ENCODE measurements at places on chromosomes 6 and 20.

DNA sequence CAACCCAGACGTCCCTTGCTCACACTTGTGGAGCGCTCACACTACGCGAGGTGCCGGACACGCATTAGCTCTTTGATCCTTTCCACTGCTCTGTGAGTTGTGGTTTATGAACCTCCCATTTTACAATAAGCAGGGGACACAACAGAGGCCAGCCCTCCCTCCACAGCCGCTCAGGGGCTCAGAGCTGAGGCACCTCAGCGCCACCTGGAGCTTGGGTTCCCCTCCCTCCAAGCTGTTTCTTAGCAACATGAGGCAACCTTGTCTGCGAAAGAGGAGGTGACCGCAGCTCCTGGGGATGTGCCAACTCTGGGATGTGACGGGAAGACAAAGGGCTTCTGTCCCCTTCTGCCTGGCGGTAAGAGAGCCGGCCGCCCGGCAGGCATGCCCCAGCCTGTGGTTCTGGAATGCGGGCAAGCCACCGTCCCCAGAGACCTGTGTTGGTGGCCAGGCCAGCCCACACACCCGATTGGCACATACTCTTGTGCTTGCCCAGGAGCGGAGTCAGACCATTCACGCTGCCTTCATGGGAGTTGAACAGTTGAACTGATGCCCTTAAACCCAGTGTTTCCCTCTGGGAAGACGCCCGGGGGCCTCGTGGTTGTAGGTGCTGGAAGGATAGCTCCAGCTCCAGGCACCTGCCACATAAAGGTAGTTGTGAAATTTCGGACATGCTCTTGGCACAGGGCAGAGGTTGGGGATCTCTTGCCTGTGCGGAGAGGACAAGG is 44.5 kb downstream of the RBM38 start:
- DNase-seq, result peak; percentile 72

- DNase-seq, result no peak
Observed at GRCh38 chr20:391041-391711, 10.6 kb downstream of the TRIB3 start.

- no peak for DNase-seq
Observed at GRCh38 chr6:120785459-120786086, 548.7 kb downstream of the TBC1D32 start.

- no peak for DNase-seq
Observed at GRCh38 chr6:113629256-113629655, 227.9 kb upstream of the MARCKS start.

DNA sequence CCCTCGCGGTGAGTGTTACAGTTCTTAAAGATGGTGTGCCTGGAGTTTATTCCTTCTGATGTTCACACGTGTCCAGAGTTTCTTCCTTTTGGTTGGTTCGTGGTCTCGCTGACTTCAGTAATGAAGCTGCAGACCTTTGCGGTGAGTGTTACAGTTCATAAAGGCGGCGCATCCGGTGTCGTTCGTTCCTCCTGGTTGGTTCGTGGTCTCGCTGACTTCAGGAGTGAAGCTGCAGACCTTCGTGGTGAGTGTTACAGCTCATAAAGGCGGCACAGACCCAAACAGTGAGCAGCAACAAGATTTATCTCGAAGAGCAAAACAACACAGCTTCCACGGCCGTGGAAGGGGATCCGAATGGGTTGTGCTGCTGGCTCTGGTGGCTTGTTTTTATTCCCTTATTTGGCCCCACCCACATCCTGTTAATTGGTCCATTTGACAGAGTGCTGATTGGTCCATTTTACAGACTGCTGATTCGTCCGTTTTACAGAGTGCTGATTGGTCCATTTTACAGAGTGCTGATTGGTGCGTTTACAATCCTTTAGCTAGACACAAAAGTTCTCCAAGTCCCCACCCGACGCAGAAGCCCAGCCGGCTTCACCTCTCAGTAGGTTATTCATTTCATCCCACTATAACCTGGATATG is 48.2 kb upstream of the ARG1 start:
- DNase-seq, result no peak

DNA sequence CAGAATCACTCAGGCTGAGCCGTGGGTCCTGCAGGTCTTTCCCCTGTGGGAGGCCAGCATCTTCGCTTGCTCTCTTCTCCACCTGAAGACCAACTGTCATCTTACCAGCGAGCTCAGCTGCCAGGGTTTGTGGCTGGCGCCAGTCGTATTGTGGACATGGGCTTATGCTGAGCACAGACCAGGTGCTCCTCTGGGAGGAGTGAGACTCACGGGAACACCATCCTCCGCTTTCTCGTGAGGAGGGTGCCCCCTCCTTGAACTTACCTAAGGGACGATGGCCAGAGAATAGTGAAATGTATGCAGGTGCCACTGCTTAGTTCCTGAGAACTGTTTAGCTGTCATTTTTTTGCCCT is 17.1 kb downstream of the WRNIP1 start:
- DNase-seq, result no peak

DNA sequence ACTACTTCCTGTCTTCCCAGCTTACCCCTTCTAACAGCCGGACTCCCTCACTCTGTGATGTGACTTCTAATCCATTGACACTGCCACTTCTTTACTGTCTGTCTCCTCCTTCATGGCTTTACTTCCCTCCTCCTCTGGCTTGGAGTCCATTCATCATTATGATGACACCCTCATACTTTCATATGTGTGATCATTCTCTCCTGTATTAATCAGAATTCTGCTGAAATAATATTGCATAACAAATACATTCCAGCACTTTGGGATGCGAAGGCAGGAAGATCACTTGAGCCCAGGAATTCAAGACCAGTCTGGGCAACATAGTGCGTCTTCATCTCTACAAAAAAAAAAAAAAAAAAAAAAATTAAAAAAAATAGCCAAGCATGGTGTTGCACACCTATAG is 147.9 kb upstream of the BTBD3 start:
- DNase-seq, result no peak

- peak; percentile 87 for DNase-seq
Observed at GRCh38 chr6:31197559-31198305, 27.2 kb upstream of the POU5F1 start.

DNA sequence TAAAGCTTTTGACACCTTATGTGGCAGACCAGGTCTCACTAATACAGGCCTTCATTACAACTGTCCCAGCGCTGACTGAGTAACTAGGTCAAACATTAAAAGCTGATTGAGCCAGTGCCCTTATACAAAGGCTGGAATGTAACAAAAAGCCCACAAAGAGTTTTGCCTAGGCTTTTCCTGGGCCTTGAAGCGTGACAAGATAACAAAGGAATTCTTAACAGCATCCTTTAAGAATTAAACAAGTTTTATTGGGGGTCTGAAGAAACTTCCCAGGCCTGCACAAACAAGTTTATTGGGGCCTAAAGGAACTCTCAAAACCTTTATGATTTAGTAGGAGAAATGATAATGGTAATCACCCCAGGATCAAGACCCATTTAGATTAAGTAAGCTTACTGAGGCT is 267.6 kb upstream of the FAM83B start:
- DNase-seq, result peak; percentile 50

DNA sequence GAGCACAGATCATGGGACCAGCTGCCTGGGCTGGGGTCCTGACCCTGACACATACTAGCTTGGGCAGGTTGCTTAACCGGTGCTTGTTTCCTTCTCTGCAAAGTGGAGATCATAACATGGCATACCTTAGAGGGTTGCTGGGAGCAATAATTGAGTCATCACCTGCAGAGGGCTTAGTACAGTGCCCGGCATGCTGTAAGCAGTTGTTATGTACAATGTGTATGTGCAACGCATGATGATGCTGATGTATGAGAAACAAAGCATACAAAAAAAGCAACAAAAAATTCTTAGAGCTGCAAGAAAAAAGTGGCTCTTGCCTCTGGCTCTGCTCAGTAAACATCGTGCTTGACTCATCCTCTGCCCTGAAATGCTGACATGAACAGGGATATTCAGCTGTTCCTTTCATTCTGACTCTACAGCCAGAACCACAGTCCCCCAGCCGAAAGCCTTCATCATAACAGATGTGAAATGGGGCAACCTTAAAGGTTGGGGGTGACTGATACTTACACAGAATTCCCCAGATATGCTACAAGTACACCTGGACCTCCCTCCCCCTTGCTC is 91.7 kb downstream of the CLIC5 start:
- DNase-seq, result peak; percentile 33

- DNase-seq, result no peak
Observed at GRCh38 chr6:104750449-104750848, 109.3 kb downstream of the HACE1 start.

DNA sequence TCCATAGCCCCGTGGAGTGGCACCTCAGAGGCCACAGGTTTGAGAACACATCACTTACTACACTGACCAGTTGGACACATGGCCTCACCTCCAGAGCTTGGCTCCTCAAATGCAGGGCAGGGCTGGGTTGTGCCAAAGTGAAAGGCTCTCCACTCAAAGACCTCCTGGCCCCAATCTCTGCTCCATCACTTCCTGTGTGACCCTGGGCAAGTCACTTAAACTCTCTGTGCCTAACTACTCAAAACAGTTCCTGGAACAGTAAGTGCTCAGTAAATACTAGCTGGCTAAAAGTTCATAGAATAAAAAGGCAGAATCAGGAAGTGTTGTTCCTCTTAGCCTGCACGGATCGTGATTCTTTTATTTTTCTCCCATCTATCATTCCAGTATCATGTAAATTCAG is 50.2 kb downstream of the AGPAT4 start:
- DNase-seq, result no peak

DNA sequence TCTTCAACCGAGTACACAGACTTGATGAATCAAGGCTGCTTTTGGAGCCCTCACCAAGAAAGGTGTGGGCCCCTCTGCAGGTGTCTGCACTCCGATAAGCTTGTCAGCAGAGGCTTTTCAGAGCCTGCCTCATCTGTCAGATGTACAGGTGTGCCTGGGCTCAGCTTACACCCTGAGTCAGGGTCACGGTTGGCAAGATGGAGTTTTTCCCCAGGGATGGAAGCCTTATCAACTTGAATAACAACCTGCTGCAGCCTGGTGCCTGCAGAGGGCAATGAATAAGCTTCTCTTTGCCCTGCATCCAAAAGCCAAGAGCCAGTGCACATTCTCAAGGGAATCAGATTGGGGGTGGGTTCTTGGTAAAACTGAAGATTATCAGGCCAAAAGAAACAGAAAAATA is 427.1 kb downstream of the CD83 start:
- peak; percentile 62 for DNase-seq

DNA sequence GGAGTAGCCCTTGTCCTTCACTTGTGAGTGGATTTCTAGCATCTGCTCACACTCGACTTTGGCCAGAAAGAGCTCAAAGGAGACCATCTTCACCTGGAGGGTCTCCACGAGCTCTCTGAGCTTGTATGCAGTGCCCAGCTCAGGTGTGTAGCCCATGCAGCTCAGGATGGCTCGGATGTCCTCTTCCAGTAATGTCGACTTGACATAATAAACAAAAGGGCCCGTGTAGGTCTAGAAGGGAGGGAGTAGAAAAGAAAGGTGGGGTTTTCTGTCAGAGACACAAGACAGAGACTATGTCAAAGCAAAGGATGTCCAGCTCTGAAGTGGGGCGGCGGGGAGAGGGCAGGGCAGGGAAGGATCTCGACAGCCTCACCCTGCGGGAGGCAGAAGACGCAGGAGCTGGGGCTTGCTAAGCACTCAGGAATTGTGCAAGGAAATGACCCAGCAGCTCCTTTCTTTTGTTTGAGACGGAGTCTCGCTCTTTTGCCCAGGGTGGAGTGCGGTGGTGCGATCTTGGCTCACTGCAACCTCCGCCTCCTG is 8.6 kb downstream of the SPATA2 start:
- no peak for DNase-seq

GRCh38 chr6:134746140-134746539 is 203.8 kb downstream of the ALDH8A1 start:
- no peak for DNase-seq

DNA sequence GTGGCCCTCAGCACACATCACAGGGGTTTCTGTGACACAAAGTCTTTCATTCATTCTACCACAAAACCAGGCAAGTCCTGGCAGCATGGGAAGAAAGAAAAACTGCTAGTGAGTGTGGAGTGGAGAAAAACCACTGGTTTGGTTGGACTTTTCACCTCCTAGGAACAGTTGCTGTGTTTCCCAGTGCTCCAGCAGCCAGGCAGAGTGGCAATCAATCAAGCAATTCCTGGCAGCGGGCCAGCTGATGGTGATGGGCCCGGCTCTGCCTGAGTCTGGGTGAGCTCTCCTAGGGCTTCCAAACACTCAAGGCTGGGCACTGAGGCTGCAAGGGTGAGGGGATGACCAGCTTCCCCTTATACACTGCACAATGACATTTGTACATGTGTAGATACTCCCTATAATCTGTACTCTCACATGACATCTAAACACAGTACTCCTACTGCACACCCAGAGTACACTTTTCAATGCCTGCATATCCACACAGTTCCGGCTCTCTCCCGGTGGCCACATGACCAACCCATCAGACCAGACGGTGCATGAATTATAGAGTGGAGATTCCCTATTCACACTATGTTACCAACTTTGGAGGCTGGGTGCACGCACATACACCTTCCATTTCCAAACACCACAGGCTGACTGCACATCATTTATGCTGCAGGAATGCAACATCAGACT is 156.6 kb downstream of the UNC5CL start:
- no peak for DNase-seq

DNA sequence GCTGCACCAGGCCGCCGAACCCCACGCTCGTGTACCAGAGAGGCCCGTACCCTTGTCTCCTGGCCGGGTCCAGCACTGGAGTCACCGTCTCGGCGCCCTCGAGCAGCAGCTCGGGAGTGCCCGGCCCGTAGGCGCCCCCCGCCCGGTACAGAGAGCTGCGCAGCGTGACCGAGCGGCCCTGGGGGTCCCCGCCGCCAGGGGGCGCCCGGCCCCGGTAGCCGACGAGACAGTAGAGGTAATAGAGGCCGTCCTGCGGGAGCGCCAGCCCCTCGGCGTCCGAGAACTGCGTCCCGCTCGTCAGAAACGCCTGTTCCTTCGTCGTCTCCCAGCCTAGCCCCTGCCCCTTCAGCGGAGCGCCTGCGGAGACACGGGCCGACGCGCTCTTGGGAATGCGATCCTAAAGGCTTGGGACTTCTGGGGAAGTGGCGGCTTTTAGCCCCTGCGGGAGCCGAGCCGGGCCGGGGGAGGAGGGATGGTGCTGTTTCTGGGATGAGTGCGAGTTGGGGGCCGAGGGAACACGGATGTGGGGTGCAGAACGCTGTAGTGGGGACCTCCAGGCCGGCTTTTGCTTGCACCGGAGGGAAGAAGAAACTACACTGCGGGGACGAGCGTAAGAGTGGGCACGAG is 1.3 kb downstream of the LTB start:
- peak; percentile 95 for DNase-seq

DNA sequence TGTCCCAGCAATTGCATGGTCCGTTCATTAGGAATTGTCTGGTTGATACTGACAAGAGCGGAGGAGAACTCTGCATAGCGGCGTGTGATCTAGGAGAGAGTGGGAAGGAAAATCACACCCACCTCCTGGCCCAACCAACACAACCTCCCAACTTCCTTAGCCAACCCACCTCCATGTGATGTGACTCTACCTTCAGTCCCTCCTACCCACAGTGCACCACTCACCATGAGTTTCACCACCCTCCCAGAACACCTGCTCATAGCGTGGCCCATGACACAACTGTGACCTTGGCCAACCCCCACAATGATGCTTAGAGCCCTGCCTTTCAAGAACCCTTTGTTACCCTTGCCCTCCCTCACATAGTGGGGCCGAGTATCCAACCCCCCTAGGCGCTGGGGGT is 7.7 kb downstream of the VPS52 start:
- no peak for DNase-seq
